ENCODE measurements at places on chromosomes 7 and 10.

- no peak for DNase-seq
Measured at GRCh38 chr7:101578552-101578951, 50.5 kb downstream of the MYL10 start.

DNA sequence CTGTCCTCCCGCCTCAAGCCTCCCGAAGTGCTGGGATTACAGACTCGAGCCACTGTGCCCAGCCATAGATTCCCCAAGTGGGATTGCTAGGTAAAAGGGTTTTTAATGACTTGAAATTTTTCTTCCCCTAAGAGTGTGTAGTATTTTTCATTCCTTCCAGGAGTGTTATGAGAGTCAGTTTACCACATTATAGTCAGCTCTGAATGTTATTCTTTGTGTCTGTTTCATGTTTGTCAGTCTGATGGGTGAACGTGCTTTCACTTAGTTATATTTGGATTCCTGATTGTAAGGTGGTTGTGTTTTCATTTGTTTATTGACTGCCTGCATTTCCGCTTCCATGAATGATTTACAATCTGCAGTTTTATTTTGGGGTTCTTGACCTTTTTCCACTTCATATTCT is 6.3 kb downstream of the ZNF212 start:
- DNase-seq, result no peak

DNA sequence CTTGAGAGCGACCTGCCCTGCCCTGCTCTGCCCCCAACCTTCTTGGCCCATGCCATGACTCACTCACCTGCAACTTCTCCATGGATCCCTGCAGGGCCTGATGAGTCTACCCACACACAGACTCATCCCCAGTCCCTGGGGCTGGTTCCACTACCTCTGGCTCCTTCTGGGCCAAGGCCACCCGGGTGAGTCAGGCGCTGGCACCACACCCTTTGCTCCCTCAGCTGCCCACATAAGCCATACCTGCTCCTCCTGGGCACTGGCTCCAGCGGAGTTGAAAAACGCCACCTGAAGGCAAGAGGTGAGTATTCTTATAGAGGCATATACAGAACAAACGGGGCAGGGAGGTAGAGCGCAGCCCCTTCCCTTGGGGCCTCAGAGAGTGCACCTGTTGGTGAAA is 16.2 kb upstream of the MTPAP start:
- no peak for DNase-seq

DNA sequence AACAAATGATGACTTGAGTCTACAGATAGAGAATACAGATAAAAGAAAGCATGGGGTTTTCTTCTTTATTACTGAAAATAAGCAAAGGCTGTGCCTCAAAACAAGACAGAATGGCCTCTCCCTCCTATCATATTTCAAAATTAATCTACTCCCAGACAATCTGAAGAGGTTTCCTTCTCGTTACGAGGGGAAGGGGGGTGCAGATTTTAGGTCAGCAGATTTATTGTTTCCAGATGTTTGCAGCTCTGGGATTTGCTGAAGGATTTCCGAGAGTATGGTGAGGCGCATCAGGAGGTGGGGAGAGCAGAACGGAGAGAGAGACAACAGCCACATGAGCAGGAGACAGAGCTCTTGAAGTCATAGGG is 89.8 kb downstream of the KIAA1549 start:
- no peak for DNase-seq

- DNase-seq, result no peak
Measured at GRCh38 chr10:43667317-43667731, 18.6 kb upstream of the ZNF32 start.

GRCh38 chr10:35855155-35855947 is 213.3 kb upstream of the FZD8 start:
- DNase-seq, result no peak

- DNase-seq, result no peak
Measured at GRCh38 chr7:16504019-16504418, 22.6 kb upstream of the LRRC72 start.

DNA sequence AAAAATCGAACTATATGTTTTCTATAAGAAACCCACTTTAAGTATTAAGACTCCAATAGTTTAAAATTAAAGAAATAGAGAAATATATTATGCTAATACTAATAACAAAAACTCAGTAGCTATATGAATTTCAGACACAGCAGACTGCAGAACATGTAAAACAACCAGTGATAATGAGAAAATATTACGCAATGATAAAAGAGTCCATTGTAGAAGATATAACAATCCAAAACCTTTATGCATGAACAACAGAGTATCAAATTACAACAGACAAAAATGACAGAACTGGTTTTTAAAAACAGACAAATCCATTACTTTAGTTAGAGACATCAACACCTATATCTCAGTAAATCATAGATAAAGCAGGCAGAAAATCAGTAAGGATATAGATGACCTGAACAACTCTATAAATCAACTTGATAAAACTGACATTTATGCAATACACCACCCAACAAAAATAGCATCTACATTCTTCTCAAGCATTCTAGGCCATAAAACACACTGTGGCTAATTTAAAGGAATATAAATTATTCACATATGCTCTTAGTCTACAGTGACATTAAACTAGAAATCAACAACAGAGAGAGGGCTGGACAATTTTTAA is 669.5 kb upstream of the GHITM start:
- DNase-seq, result no peak

DNA sequence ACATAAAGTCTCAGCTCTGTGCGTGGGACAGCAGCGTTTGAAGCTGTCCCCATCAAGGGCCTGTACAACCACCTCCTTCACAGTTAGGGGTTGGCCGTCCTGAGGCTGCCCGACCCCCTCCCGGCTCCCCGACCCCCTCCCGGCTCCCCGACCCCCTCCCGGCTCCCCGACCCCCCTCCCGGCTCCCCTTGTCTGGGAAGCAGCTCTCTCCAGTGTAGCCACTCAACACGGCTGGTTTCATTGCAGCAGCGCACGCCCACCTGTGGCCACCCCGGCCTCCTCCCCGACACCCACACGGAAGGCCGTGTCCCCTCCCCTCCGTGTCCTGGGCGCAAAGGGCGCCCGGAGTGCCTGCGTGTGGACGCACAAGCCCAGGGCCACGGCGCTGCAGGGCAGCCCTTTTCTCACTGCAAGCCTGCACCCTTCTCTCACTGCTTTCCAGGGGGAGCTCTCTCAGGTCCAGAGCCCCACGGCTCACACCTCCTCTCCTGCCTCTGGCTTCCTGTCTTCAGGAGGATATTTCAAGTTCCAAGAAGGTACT is 20.9 kb upstream of the FAM20C start:
- DNase-seq, result no peak

- DNase-seq, result no peak
Measured at GRCh38 chr7:20562461-20562860, 53.0 kb upstream of the ABCB5 start.

GRCh38 chr10:123911866-123912265 is 20.3 kb upstream of the CPXM2 start:
- no peak for DNase-seq

DNA sequence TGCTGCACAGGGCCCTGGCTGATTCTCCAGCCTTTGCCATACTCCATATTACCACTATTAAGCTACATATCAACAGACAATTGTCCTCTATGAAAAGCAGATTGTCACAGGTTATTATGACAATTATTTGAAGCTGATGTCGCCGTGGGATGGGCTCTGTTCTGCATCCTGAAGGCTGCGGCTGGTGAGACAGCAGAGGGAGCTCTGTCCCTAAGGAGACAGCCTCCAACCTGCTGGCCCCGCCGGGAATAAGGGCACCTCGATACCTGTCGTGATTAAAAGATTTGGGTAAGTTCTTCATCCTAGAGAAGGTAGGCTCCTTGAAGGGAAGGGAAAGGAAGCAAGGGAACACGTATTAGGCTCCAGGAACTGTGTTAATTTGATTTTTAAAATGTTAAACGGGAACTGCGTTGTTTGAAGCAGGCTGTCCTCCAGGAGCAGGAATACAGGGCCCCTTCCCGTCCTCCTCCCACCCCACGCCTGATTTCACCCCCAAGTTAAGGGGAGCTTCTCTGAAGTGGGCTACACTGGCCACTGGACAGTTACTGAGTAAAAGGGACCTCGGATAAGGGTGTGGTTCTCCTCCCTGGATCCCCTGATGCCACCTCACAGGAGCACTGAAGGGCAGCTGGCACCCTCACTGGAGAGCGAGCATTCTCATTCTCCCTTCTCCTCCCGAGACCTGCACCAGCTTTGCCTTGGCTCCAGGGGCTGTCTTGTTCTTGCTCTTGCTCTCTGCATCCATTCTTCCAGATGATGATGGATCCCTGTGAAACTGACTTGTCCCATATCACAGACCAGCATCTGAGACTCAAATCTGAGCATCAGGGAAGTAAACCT is 11.8 kb upstream of the TIAL1 start:
- DNase-seq, result peak; percentile 23

Data from NAMALWA (cell line).